Regular cardiac myocyte (primary cell): ENCODE measurements at places on chromosomes 3 and 15. TPM values are rescaled to one million over a fixed set of nuclear protein-coding genes. Genes with fewer than 3 reads are reported as not detected.

Gene SCN5A
- 1.1 and 1.2 TPM in 2 replicates for total RNA-seq

Gene ST6GAL1
- 3.1 and 11.6 TPM in 2 replicates for total RNA-seq

Gene CYP8B1
- not detected in 2 replicates for total RNA-seq

Gene LMCD1
- 67.9 and 250 TPM in 2 replicates for total RNA-seq

Gene SKOR1
- under 0.01 TPM in 2 replicates for total RNA-seq

Gene AADACL2
- not detected in 2 replicates for total RNA-seq

Gene GNAI2
- 164 and 291 TPM in 2 replicates for total RNA-seq

Gene C3orf52
- 7.9 and 9.3 TPM in 2 replicates for total RNA-seq

Gene CACNA2D3
- total RNA-seq: 0.19 and 0.85 TPM in 2 replicates

Gene POLQ
- total RNA-seq: 1.7 and 11.3 TPM in 2 replicates

Gene CDHR4
- total RNA-seq: not detected in 2 replicates

Gene PTPN9
- total RNA-seq: 17.8 and 18.2 TPM in 2 replicates

Gene NLGN1
- total RNA-seq: 5.9 and 6.1 TPM in 2 replicates

Gene TIMP4
- 0.77 and 2.3 TPM in 2 replicates for total RNA-seq

Gene TMEM45A
- total RNA-seq: 74.8 and 166 TPM in 2 replicates

Gene CGNL1
- total RNA-seq: 3.1 and 3.7 TPM in 2 replicates

Gene MUC13
- total RNA-seq: not detected in 2 replicates

Gene MEGF11
- total RNA-seq: not detected in 2 replicates

Gene MORC1
- total RNA-seq: not detected in 2 replicates

Gene LMAN1L
- total RNA-seq: not detected in 2 replicates

Gene CHDH
- under 0.01 TPM in 1 of 2 replicates, not detected in the other for total RNA-seq

Gene COMMD2
- total RNA-seq: 20.7 and 22.8 TPM in 2 replicates

Gene TGM5
- total RNA-seq: not detected in 2 replicates

Gene EPHB3
- total RNA-seq: 0.38 and 3.1 TPM in 2 replicates

Gene CELF6
- total RNA-seq: 0.28 TPM in 1 of 2 replicates, not detected in the other

Gene GFM1
- total RNA-seq: 35.5 and 49.8 TPM in 2 replicates

Gene HES1
- total RNA-seq: 2.8 and 6.9 TPM in 2 replicates

Gene ISLR
- total RNA-seq: 18.8 and 23.4 TPM in 2 replicates

Gene MAN2A2
- 18.6 and 22.0 TPM in 2 replicates for total RNA-seq

Gene SLC28A2
- under 0.01 TPM in 1 of 2 replicates, not detected in the other for total RNA-seq

Gene ZNF619
- total RNA-seq: 4.8 and 6.5 TPM in 2 replicates

Gene ACSBG1
- under 0.01 TPM in 1 of 2 replicates, not detected in the other for total RNA-seq

Gene TTBK2
- total RNA-seq: 6.5 and 10.1 TPM in 2 replicates

Gene GRK7
- not detected in 2 replicates for total RNA-seq

Gene ZIC4
- total RNA-seq: not detected in 2 replicates

Gene SPSB4
- not detected in 2 replicates for total RNA-seq

Gene GNB5
- total RNA-seq: 42.3 and 42.6 TPM in 2 replicates

Gene LRRIQ4
- total RNA-seq: 0.19 TPM in 1 of 2 replicates, not detected in the other

Gene TRIM42
- total RNA-seq: not detected in 2 replicates
